Purkinje cell (primary cell): ENCODE measurements at places on chromosomes 6 and 20. TPM values are rescaled to one million over a fixed set of nuclear protein-coding genes. Genes with fewer than 3 reads are reported as not detected.

Gene PDYN
- polyA plus RNA-seq, result 0.82 TPM in 1 of 2 replicates, not detected in the other

Gene ZNF76
- polyA plus RNA-seq, result 2.1 and 3.1 TPM in 2 replicates

Gene RBPJL
- polyA plus RNA-seq, result not detected in 2 replicates

Gene STK38
- 0.67 and 1.6 TPM in 2 replicates for polyA plus RNA-seq

Gene AKAP7
- 138 and 140 TPM in 2 replicates for polyA plus RNA-seq

Gene FAXC
- 33.6 and 36.1 TPM in 2 replicates for polyA plus RNA-seq

Gene GPRC6A
- polyA plus RNA-seq, result not detected in 2 replicates

Gene PSORS1C2
- not detected in 2 replicates for polyA plus RNA-seq

Gene CYP39A1
- 20.5 and 22.6 TPM in 2 replicates for polyA plus RNA-seq

Gene AMD1
- 63.6 and 88.0 TPM in 2 replicates for polyA plus RNA-seq

Gene PABPC1L
- polyA plus RNA-seq, result 1.1 and 2.0 TPM in 2 replicates

Gene IPCEF1
- 0.80 and 8.5 TPM in 2 replicates for polyA plus RNA-seq

Gene C6orf132
- not detected in 2 replicates for polyA plus RNA-seq

Gene ZBTB46
- polyA plus RNA-seq, result 2.8 and 6.3 TPM in 2 replicates

Gene BEND6
- 28.0 and 29.8 TPM in 2 replicates for polyA plus RNA-seq

Gene VIP
- not detected in 2 replicates for polyA plus RNA-seq

Gene ALDH8A1
- polyA plus RNA-seq, result 1.2 and 2.2 TPM in 2 replicates

Gene TNNC2
- 3.8 TPM in 1 of 2 replicates, not detected in the other for polyA plus RNA-seq

Gene PNLDC1
- 1.0 TPM in 1 of 2 replicates, not detected in the other for polyA plus RNA-seq

Gene APOM
- polyA plus RNA-seq, result 1.8 and 2.4 TPM in 2 replicates

Gene MYB
- 1.7 TPM in 1 of 2 replicates, not detected in the other for polyA plus RNA-seq
